HL-60 (cell line): ENCODE measurements at places on chromosomes 5 and 9.

DNA sequence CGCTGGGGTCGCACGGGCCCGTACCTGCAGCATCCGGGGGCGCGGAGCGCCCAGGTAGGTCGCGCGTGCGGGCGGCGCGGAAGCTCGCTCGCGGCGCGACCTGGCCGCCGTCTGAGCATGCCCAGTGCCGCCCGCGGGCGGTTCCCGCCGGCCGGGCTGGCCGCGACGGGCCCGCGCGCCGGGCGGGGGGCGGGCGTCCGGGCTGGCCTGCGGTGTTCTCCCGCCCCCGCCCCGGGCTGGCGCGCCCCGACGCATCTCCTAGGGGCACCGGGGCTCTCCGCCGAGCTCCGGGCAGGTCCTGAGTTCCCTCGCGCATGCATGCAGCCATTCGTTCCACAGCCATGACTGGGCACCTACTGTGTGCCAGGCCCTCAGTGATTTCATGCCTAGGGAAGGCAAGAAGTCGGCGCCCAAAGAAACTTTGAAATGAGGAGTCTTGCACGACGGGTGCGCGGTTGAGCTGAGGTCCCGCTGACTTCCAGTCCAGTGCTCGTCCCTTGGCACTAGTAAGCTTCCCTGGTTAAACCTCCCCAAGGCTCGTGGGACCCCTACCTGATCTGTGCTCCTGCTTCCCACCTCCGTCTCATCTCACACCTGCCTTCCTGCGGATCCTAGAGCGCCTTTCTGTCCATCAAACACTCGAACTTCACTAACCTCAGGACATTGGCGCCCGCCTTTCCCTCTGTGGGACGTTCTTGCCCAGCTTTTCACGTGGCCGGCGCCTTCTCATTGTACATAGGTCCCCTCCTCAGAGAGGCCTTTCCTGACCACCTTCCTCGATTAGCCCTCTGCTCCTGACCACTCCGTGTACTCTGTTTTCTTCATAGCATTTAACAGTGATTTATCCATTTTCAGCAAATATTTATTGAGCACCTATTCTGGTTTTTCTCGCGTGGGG lies at the start of gene PTPN3:
TSS of gene PTPN3 (minus strand) at position 113 of the 898 bp plus-strand sequence. CDS start 34,873 bp downstream, outside the sequence.
- DNase-seq, result no peak

DNA sequence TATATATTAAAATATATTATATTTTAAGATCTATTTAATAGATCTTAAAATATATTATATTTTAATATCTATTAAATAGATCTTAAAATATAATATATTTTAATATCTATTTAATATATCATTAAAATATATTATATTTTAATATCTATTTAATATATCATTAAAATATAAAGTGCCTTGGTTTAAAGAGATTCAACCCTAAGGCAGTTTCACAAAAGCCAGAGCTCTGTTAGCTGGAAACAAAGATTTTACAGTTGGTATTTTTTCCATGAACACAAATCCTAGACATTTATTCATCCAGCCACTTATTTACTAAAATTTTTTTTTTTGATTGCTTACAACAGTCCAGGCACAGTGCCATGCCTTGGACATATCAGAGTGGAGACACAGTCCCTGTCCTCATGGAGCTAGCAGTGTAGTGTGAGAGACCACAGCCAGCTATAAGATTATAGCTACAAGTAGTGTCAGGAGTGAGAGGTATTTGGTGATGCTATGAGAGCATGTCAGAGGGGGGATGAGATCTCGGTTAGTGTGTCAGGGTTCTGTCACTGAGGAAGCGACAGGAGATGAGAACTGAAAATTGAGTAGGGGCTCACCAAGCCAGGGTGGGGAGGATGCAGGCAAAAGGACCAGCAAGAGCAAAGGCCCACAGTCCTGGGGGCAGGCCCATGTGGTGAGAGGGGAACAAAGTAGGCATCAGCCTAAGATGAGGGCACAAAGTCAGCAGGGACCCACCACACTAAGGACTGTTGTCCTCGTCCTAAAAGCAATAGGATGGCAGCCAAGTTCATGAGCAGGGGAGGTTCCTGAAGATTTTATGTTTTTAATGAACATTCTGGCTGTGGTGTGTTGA lies 74.5 kb downstream of the FBXO38 start:
- DNase-seq, result no peak

DNA sequence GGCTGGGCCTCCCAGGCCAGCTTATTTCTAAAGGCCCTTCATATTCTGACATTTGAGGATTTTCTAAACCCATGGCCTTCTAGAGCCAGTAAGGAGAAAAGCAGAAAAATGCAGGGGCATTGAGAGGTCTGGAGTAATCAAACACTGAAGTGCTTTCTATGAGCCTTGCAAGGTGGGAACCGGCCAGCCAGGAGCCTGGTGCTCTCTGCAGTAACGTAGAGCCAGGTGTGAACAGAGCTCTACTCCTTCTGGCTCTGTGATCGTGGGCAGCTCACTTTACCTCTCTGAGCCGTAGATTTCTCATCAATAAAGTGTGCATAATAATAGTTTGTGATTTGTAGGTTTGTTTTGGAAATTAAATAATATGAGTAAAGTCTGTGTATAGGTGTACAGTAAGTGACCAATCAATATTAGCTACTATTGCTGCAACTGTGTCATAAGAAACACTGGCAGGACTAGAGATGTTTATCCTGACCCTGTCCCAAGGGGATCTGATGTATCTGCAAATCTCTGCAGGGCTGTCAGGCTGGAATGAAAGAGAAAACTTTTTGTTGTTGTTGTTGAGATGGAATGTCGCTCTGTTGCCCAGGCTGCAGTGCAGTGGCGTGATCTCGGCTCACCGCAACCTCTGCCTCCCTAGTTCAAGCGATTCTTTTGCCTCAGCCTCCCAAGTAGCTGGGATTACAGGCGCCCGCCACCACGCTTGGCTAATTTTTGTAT lies 2.7 kb downstream of the SYNPO start:
- no peak for DNase-seq

DNA sequence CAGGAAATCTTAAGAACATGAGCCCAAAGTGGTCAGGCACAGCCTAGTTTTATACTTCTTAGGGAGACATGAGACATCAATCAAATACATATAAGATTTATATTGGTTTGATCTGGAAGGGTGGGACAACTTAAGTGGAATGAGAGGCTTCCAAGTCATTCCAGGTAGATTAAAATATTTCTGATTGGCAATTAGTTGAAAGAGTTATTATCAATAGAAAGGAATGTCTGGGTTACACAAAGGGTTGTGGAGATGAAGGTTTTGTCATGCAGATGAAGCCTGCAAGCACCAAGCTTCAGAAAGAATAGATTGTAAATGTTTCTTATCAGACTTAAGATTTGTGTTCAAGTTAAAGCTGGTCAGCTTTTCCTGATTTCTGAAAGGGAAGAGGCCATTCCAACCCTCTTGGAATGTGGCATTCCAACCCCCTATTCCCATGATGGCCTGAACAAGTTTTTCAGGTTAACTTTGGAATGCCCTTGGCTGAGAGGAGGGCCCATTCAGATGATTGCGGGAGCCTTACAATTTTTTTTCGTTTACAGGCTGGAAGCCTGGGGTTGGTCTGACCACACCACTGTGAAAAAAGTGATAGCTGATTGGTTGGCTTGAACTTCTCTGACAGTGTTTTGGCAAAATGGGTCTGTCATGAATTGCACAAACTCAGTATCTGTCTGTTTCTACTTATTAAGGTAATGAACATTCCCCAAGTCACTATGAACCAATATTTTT lies 245.6 kb upstream of the RAI14 start:
- DNase-seq, result no peak

GRCh38 chr5:94545870-94546625 lies 72.4 kb downstream of the KIAA0825 start:
- DNase-seq, result no peak

GRCh38 chr5:112643339-112643971 lies 94.2 kb upstream of the APC start:
- no peak for DNase-seq

GRCh38 chr5:103849934-103850333 lies 287.3 kb upstream of the NUDT12 start:
- no peak for DNase-seq

GRCh38 chr9:75140261-75140660 lies 51.9 kb downstream of the OSTF1 start:
- no peak for DNase-seq

DNA sequence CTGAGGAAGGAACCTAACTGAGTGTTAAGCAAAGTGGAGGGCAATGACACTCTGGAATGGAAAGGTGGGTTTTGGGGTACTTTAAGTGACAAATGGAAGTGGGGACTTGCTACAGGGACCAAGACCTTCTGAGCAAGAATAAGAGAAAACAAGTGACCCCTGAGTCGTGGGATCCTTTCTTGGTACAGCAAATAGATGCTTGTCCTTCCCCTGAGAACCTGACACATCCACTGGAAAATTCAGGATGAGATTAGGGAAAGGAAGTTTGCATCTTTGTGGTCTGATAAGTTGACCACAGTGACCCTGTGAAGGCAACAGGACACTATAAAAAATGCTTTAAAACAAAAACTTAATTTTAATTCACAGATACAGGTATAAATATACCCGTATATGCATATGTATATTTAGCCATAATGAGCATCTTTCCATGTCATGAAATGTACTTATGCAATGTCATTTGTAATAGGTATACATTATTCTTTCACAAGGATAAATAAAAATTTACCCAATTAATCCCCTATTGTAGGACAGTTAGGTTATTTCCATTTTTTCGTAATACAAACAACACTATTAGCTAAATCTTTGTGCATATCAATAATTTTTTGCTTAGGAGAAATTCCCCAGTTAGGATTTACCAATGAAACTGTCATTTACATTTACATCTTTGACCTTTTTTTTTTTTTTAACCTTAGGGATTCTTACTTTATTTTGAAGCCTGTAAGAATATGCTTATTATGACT lies 2.0 kb upstream of the IRF1 start:
- DNase-seq, result no peak

DNA sequence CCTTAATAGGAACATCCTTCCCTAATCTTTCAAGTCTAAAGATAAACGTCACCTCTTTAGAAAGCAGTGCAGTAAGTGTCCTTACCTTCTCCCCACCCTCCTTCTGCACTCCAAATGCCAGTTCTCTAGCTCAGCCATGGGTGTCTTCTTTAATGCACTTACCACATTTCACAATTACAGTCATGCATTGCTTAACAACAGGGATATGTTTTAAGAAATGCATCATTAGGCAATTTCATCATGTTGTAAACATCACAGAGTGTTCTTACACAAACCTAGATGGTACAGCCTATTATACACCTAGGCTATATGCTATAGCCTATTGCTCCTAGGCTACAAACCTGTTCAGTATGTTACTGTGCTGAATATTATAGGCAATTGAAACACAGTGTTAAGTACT lies 91.2 kb downstream of the RFX3 start:
- DNase-seq, result peak; percentile 84

GRCh38 chr5:80481019-80481893 lies 6.6 kb upstream of the FAM151B start:
- peak; percentile 43 for DNase-seq

DNA sequence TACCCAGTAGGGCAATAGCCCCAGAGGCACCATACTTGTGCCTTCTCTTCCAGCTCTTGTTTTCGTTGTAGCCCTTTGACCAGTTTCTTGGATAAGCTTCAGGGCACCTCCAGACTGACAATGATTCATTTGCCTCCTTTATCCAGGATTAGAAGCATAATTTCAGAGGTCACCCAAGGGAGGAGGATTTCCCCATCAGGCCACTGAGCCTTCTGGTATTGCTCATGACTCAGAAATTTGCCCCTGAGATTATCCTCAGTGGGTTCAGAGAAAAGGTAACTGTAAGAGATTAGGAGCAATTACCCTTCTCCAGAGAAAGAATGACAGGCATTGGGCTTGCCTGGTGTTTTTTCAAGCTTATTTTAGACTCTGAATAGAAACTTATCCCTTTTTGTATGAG lies 147.9 kb downstream of the MSX2 start:
- no peak for DNase-seq

DNA sequence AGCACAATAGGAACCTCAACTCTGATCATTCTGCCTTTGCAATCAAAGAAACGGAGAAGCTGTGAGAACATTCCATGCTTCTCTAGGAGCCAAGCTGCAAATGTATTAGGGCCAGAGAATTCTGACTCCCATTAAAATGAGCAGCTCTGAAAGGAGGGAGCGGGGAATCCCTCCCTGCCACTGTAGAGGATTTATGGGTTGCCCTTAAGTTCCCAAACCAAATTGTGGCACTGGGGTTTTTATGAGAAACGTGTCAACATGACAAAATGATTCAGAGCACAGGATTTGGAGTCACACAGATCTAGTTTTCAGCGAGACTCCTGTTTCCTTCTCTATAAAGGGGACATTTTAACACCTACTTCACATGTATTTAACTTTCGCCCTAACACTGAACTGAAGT lies 1.8 kb downstream of the IL6ST start:
- no peak for DNase-seq

DNA sequence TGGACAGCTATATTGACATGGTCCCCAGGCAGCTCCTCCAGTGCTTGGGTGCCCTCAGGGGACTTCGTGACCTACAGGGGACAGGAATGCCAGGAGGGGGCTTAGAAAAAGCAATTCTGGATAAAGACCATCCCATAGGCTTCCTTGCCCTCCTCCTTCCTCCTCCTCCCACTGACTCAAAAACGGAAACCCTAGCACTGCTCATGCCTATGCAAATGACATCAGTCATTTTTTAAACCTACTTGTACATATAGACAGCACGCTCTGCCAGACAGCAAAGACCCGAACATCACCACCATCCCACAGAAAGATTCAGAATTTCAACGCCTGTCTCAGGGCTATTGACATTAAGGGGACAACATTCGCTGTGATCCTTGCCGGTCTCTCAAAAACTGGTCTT lies 11.0 kb downstream of the IGFBPL1 start:
- DNase-seq, result no peak

DNA sequence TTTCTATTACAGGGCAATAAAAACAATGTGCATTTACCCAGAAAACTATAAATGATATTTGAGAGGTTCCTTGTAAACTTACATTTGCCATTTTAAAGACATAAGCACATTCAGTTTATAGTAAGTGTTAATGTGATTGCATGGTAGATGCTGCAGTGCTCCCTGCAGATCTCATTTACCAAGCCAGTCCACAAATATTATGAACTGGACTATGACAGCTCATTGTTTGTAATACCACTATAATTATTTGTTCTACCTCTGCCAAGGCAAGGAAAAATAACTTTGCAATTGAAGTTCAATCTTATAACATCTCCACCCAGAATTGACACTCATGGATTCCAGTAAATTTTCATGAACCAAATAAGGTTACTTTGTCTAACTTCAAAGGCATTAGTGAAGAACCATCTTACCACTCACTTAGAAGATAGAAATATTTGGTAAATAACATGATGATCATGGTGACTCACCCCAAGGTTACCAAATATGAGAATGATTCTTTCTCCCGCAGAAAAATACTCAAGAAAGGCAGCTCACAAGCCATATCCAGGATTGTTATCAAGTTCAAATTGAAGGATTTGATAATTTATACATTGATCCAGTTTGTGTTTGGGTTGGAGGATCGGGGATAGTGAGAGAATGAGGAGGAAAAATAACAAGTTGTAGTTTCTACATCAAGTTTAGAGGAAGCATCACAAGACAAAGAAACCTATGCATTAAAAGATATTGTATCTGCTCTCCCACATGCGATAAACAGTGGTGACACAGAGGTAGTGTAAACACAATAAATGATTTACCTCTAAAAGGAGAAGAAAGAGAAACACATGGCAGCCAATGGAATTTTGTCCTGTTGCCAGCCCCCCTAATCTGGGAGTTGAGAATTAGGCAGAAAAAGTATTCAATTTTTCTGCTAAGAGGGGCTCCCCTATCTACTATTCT lies 29.5 kb downstream of the CDH9 start:
- no peak for DNase-seq
